Bone marrow (tissue), 2 donors: ENCODE measurements at places on chromosomes 12 and 14.

GRCh38 chr12:56461235-56462159 lies 6.9 kb upstream of the SPRYD4 start:
- no peak for DNase-seq

DNA sequence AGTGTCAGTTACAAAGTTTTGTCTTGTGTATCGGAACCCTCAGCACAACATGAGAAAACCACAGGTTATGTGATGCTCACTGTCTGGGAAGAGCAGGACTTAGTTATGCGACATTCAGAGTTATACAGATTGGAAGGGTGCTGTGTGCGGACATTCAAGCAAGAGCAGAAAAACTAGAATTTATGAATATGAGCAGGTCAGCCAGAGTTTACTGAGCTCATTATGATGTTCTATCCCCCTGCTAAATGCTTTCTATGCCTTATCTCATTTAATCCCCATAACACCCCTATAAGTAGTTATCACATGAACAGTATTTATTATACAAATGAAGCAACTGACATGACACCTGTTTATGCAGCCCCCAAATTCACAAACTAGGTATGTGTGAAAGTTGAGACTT lies 1083.2 kb downstream of the FLRT2 start:
- no peak for DNase-seq

GRCh38 chr12:124391340-124392261 lies 96.7 kb downstream of the RFLNA start:
- peak; percentile 67 for DNase-seq

DNA sequence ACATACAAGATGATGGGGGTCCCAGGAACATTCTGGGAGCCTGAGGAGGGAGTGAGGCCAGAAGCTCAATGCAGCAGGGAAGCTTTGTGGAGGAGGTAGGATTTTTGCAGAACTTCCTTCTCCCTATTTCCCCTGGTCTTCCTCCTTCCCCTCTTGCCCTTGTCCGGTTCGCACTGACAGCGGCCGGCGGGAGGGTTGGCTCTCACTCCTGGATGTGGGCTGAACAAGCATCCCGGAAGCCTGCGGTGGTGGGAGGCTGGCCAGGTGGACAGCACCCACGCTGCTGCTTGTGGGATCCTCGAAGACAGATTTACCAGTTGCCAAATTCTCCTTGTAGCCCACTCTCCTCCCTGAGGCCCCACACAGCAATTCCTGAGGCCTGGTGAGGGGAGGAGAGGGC lies 112.2 kb downstream of the KCNA5 start:
- DNase-seq: no peak

GRCh38 chr12:112936264-112936663 lies 2.0 kb upstream of the OAS3 start:
- DNase-seq: no peak

DNA sequence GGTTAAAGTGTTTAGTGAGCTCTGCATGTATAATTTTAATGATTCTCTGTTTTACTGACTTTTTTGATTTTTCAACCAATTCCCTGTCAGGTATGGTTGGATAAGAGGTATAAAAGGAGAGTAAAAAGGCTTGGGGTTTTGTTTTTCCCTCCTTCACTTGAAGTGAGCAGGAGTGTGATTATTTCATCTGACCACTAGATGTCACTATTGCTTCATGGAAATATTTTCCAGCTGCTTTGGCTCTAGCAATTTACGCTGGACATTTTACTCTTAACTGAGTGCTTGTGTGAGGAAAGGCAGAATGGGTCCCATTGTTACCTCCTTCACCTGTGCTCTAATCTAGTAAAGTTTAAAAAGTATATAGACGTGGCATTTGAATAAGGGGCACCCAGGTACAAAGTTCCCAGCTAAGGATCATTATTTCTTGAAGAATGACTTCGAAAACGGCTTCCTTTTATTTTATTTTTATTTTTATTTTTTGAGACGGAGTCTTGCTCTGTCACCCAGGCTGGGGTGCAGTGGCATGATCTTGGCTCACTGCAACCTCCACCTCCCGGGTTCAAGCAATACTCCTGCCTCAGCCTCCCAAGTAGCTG lies 66.5 kb downstream of the TBC1D30 start:
- DNase-seq: peak; percentile 33

DNA sequence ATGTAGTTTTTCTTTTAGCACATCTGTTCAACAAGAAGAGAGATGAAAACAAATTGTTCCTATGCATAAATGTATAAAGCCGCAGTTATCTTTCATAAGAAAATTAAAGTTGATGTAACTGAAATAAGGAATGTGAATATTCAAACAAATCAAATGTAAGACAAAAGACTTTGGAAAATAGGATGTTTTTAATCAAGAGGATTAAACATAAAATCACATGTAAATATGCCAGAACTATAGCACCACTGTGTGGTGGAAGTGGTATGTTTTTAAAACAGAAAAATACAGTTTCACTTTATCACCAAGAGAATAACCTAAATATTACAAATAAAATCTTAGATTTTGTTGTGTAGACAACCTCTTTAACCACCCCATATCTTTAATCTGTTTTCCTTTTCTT lies 40.4 kb downstream of the CAPS2 start:
- no peak for DNase-seq

- no peak for DNase-seq
Measured at GRCh38 chr14:92389598-92390158, 66.7 kb downstream of the SLC24A4 start.

DNA sequence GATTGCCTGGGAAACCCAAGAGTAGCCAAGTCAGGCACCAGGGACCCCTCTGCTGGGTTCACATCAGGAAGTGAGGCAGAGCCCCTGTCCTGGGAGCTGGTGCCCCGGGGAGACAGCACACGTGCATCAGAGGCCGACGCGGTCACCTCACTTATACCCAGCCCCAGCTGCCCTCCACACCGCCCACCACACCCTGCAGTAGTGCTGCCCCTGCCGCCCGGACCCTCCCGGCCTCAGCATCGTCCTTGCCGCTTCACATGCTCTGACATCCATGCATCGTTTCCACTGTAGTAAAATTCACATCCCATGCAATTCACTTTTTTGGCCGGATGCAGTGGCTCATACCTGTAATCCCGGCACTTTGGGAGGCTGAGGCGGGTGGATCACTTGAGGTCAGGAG lies 14.0 kb downstream of the MMP17 start:
- no peak for DNase-seq

GRCh38 chr12:41652981-41653380 lies 464.9 kb downstream of the PDZRN4 start:
- no peak for DNase-seq

DNA sequence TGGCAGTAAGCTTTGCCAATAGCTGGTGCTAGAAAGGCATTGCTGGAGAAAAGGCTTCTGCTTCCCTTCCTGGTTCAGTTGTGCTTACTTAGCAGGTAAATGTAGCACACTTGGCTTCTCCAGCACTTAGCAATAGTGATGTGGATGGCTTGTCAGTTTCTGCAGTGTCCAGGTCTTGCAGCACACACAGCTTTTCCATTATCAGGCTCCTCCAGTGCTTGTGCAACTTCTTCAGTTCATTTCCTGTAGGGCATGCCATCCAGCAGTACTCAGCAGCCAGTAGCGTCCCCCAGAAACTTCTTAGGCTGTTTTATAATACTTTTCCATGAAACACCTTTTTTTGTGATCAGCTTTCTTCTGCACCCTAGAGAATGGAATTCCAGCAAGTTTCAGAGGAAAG lies 154.6 kb downstream of the SLC6A15 start:
- no peak for DNase-seq

DNA sequence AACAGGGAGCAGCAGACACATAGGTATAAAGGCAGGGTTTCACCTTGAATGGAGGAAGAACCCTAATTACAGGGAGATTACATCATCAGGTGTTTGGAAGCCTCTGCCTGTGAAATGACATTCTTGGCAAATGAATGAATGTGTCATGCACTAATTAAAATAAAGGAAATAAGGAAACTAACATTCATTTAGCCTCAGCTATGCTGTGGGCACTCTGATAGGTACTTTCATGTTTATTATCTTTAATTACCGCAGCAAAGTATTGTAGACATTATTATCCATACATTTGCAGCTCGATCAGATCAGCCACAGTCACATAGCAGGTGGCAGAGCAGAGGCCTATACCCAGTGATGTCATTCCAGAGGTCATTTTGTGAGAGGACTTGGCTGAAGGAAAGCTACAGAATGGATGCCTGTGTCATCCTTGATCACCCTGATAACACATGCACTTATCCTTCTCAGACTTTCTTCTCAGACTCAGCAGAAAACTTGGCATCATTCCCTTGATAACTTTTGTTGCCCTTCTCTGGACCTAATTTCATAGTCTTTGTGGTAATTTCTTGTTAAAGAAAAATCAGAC lies 18.4 kb downstream of the ZNF664 start:
- DNase-seq: no peak

DNA sequence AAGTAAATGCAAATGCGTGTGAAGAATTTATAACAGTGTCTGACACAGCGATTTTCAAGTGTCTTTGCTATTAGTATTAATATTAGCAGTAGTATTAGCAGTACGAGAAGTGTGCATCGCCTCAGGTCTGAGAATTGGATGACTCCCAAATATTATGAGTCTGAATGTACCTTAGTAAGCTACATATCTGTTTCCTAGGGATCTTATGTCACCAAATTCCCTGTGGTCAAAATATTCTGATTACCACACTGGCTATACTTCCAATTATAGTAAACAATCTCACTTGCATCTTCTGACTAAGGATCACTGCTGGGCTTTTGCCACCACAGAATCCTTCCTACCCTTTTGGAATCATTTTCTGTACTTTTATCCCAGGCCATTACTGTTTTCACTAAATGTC lies 396.0 kb upstream of the MIS18BP1 start:
- no peak for DNase-seq

GRCh38 chr12:113251404-113252070 lies 30.3 kb downstream of the TPCN1 start:
- DNase-seq: no peak

DNA sequence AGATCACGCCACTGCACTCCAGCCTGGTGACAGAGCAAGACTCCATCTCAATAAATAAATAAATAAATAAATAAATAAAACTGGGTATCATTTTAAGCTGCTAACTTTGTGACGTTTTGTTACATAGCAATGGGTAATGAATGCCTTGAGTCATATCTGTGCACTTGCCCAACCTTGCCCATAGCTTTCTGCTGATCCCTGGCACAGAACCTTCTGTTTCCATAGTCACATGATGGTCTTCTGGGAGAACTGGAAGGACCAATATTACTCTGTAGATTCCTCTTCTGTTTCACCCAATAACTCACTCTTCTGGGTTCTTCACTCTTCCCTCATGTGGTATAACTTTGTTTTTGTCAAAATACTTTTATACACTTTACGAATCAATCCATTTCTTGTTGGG lies 140.8 kb downstream of the SCARB1 start:
- no peak for DNase-seq

GRCh38 chr14:77264466-77265186 lies 6.4 kb downstream of the NGB start:
- no peak for DNase-seq

DNA sequence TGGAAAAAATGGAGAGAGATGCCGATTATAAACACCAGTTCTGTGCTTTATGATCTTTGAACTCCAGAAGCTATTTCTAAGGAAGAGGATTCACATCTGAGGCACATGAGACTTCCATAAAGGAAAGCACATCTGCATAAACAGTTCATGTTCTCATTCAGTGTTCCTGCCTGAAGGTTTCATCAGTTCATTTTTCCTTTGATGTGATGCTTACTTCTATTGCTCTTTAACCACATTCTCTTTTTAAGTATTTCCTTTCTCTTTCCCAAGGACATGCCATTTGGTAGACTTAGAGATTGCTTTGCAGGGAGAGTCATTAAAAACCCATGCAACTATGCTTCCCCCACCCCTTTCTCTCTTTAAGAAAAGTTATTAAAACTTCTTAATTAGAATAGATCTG lies 387.0 kb upstream of the FLRT2 start:
- DNase-seq: no peak

DNA sequence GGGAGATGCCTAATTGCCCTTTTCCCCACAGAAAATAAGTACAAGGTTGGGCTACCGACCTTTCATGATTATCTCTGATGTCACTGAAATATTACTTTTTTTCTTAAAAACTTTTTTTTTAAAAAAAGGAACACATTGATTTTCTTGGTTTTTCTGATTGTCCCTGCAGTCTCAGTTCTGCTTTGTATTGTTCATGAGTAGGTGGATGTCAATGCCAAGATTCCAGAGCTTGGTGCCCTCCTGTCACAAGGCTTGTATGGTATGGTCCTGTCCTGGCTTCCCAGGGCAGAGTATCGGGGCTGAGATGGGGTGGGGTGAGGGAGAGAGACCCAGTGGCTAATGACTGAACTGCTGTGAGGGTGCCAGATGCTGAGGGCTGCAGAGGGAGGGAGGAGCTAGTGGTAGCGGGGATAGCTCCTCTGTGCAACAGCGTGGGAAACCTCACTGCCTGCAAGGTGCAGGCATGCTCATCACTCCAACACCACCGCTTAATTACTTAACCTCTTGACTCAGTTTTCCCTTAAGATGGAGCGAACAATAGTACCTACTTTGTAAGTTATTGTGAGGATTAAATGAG lies 4.4 kb upstream of the CTDSP2 start:
- DNase-seq: no peak

DNA sequence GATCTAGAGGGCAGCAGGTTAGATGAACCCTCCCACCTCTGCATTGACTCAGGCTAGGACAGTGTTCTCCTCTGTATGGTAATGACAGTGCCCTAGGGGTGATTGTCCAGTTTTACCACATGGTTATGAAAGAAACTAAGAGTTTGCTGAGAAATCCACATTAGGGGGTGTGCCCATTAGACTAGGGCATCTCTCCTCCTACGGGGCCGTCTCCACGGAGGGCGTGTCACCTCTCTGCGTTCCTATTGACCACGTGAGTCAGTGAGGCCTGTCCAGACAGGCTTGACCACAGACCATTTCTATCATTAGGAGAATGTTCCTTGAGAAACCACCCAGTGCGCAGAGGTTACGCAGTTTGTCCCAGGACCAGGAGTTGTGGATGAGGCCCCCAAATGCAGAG lies 8.3 kb downstream of the MVK start:
- no peak for DNase-seq

GRCh38 chr12:88111074-88111652 lies 30.7 kb downstream of the CEP290 start:
- DNase-seq: no peak

- no peak for DNase-seq
Measured at GRCh38 chr14:89484051-89484844, 67.2 kb upstream of the FOXN3 start.

GRCh38 chr12:44031472-44032185 lies 195.7 kb downstream of the TMEM117 start:
- no peak for DNase-seq

- no peak for DNase-seq
Measured at GRCh38 chr12:49750027-49750995, 9.0 kb downstream of the TMBIM6 start.
